MM.1S (cell line): ENCODE measurements at places on chromosomes 13 and 19.

- H3K4me1 ChIP-seq: no peaks in the 10 kb centered on the region
- DNase-seq: no peak
- no peak overlapping the region for H3K4me3 ChIP-seq
- H3K36me3 ChIP-seq: no peaks in the 10 kb centered on the region
- H3K27me3 ChIP-seq: no peaks in the 10 kb centered on the region
Measured at GRCh38 chr13:49869519-49869918, 66.6 kb downstream of the SPRYD7 start.

DNA sequence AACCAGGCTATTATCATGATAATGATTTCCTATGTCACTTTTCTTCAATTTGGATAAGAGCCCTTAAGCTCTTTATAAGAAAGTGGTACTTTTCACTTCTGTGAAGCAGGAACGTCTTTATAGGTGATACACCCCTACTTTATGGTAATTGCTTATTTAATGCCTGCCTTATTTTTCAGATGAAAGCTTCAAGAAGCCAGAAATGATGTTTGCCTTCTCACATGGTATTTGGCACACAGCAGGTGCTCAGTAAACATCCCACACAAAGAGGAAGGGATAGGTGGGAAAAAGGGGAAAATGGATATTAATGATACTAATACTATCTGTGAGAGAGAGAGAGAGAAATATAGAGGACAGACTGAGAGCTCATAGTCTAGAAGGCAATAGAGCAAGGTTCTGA, 29.0 kb upstream of the WASF3 start:
- H3K27me3 ChIP-seq: no peaks in the 10 kb centered on the region
- no peaks in the 10 kb centered on the region for H3K36me3 ChIP-seq
- H3K4me3 ChIP-seq: no peak overlapping the region
- no peak for DNase-seq

DNA sequence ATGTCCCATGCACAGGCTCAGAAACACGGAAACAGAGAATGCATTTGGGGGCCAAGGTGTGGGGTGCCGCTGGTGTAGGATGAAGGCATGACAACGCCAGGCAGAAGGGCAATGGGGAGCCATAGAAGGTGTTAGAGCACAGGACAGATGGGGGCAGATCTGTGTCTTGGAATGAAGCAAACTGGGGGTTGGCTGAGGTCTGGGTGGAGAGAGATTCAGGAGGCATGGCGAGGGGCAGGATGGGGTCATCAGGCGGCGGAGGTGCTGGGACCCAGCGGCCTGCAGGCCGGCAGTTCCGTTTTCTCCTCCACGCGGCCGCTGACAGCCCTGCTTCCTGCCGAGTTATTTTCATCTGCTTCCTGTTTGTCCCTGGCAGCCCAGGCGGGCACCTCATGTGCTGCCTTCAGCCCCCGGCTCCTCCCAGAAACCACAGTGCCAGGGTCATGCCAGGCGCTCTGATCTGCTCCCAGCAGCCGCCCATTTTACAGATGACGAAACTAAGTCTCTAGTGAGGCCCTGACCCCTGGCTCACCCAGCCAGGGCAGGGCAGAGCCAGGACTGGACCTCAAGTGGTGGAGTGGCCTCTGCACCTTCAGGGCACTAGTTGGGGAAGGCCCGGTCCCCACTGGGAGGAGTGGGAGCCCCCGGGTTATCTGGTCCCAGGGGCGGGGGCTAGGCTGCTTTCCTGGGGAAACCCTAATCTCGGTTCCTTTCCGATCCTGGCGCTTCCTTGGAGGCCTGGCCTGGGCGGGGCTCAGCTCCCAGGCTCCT, 2.2 kb downstream of the ARHGAP45 start:
- H3K4me1 ChIP-seq: peaks cover 22% of the 10 kb centered on the region
- H3K36me3 ChIP-seq: peaks cover 6% of the 10 kb centered on the region; the same call in 1 of the 2 replicates
- H3K27me3 ChIP-seq: no peaks in the 10 kb centered on the region
- peak overlapping the region; percentile 98 for H3K4me3 ChIP-seq
- peak overlapping the region; percentile 80 for H3K27ac ChIP-seq
- DNase-seq: peak; percentile 94

GRCh38 chr19:6925801-6926751, 38.7 kb downstream of the ADGRE1 start:
- no peak overlapping the region for H3K27ac ChIP-seq
- H3K4me1 ChIP-seq: no peaks in the 10 kb centered on the region
- peaks cover 63% of the 10 kb centered on the region for H3K27me3 ChIP-seq
- H3K4me3 ChIP-seq: peak overlapping the region; percentile 57
- peak; percentile 65 for DNase-seq
- H3K36me3 ChIP-seq: no peaks in the 10 kb centered on the region

GRCh38 chr13:34162544-34162933, 344.6 kb downstream of the RFC3 start:
- H3K27me3 ChIP-seq: no peaks in the 10 kb centered on the region
- no peak overlapping the region for H3K4me3 ChIP-seq
- H3K36me3 ChIP-seq: no peaks in the 10 kb centered on the region
- DNase-seq: no peak

DNA sequence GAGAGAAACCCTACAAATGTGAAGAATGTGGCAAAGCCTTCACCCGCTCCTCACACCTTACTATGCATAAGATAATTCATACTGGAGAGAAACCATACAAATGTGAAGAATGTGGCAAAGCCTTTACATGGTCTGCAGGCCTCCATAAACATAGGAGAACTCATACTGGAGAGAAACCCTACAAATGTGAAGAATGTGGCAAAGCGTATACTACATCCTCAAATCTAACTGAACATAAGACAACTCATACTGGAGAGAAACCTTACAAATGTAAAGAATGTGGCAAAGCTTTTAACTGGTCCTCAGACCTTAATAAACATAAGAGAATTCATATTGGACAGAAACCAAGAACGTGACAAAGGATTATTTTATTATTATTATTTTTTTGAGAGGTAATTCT, 30.7 kb downstream of the ZNF486 start:
- no peaks in the 10 kb centered on the region for H3K36me3 ChIP-seq
- H3K27ac ChIP-seq: no peak overlapping the region
- H3K27me3 ChIP-seq: no peaks in the 10 kb centered on the region
- H3K4me1 ChIP-seq: no peaks in the 10 kb centered on the region
- no peak for DNase-seq
- no peak overlapping the region for H3K4me3 ChIP-seq

- no peaks in the 10 kb centered on the region for H3K27me3 ChIP-seq
- no peak overlapping the region for H3K4me3 ChIP-seq
- H3K4me1 ChIP-seq: no peaks in the 10 kb centered on the region
Measured at GRCh38 chr13:77172650-77173049, 145.7 kb upstream of the FBXL3 start.

- H3K27ac ChIP-seq: no peak overlapping the region
- H3K27me3 ChIP-seq: no peaks in the 10 kb centered on the region
- DNase-seq: no peak
- H3K36me3 ChIP-seq: no peaks in the 10 kb centered on the region
- no peak overlapping the region for H3K4me3 ChIP-seq
- H3K4me1 ChIP-seq: no peaks in the 10 kb centered on the region
Measured at GRCh38 chr13:59633290-59633689, 530.4 kb downstream of the DIAPH3 start.

DNA sequence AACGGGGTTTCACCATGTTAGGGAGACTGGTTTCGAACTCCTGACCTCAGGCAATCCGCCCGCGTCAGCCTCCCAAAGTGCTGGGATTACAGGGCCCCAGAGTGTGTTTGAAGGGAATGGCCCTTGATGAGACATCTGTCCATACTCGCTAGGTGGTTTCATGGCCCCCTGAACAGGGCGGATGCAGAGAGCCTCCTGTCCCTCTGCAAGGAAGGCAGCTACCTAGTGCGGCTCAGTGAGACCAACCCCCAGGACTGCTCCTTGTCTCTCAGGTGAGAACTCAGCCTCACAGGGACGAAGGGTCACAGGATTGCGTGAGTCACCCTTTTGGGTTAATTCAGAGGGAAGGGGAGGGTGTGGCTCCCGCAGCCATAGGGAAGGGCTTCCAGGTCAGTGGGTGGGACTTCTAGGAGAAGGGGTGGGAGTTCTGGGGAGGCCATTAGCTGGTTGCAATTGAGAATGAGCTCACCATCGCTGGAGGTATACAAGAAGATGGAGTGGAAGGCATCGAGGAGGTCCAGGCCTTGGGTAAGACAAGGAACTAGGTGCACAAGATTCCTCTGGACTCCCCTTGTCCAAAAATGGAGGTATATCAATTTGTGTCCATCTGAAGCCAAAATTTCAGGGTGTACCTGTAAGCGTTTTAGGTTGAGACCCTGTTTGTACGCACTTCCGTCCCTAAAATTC, 9.2 kb downstream of the SHD start:
- H3K4me3 ChIP-seq: no peak overlapping the region
- DNase-seq: no peak
- no peaks in the 10 kb centered on the region for H3K36me3 ChIP-seq
- H3K27ac ChIP-seq: no peak overlapping the region
- peaks cover 85% of the 10 kb centered on the region for H3K27me3 ChIP-seq
- no peaks in the 10 kb centered on the region for H3K4me1 ChIP-seq

DNA sequence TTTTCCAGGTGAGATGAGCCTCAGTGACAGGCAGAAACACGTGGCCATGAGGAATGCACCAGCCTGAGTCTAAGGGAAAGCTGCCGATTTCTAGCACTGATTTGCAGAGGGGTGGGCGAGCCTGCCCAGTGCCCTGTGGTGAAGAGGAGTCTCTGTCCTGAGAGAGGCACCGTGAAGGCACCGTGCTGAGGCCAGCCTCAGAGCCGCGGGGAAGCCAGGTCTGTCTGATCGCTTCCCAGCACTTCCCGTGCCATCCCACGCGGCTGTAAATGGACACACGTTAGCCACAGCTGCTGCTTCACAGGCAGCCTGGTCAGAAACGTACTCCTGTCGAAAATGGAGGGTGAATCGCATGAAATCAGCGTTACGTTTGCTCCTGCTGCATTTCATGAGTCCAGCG, 79.8 kb downstream of the ATP11A start:
- H3K4me3 ChIP-seq: no peak overlapping the region
- no peak for DNase-seq
- H3K27me3 ChIP-seq: no peaks in the 10 kb centered on the region
- H3K27ac ChIP-seq: no peak overlapping the region

- H3K27ac ChIP-seq: peak overlapping the region; percentile 20; the same call in 1 of the 2 replicates
- no peaks in the 10 kb centered on the region for H3K36me3 ChIP-seq
- no peaks in the 10 kb centered on the region for H3K27me3 ChIP-seq
- DNase-seq: peak; percentile 66
- H3K4me1 ChIP-seq: peaks cover 6% of the 10 kb centered on the region; the same call in 1 of the 2 replicates
Measured at GRCh38 chr19:11737964-11738745, 591 bp downstream of the ZNF823 start.

DNA sequence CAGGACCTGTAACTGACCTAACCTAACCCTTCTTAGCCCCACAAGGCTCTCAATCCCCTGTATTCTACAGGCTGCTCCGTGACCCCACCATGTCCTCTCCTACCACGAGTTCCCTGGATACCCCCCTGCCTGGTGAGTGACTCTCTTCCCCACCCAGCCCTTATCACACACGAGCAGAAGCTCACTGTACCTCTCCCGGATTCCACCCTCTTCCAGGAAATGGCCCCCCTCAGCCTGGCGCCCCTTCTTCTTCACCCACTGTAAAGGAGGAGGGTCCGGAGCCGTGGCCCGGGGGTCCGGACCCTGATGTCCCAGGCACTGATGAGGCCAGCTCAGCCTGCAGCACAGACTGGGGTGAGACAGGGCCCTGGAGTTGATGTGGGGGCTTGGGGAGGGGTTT, 1.3 kb downstream of the NR1H2 start:
- no peaks in the 10 kb centered on the region for H3K4me1 ChIP-seq
- H3K27ac ChIP-seq: no peak overlapping the region
- no peaks in the 10 kb centered on the region for H3K27me3 ChIP-seq
- no peak overlapping the region for H3K4me3 ChIP-seq
- H3K36me3 ChIP-seq: peaks cover 5% of the 10 kb centered on the region; the same call in 1 of the 2 replicates
- DNase-seq: no peak

DNA sequence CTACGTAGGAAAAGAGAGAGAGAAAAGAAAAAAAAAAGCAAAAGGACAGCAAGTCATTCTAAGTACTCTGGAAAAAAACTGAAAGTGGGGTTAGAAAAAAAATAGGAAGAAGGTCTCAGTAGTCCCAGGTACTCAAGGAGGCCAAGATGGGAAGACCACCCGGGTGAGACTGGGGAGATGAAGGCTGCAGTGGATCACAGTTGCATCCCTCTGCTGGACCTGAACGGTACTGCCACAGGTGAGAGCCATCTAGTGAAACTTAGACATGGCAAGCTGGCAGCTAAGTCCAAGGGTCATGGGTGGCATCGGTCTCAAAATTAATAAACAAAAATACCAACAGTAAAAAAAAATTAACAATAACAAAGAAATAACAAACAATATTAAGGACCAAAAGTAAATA, 41.0 kb upstream of the ZNF91 start:
- no peaks in the 10 kb centered on the region for H3K27me3 ChIP-seq
- peak; percentile 11 for DNase-seq
- no peaks in the 10 kb centered on the region for H3K36me3 ChIP-seq
- no peaks in the 10 kb centered on the region for H3K4me1 ChIP-seq
- no peak overlapping the region for H3K4me3 ChIP-seq

GRCh38 chr13:63107179-63107943, 1691.7 kb upstream of the PCDH20 start:
- no peak overlapping the region for H3K27ac ChIP-seq
- no peak for DNase-seq
- no peaks in the 10 kb centered on the region for H3K36me3 ChIP-seq
- no peaks in the 10 kb centered on the region for H3K4me1 ChIP-seq
- H3K4me3 ChIP-seq: no peak overlapping the region

GRCh38 chr13:24851546-24851945, 87.6 kb downstream of the RNF17 start:
- no peak overlapping the region for H3K4me3 ChIP-seq
- no peaks in the 10 kb centered on the region for H3K36me3 ChIP-seq
- H3K4me1 ChIP-seq: 0 out of 2 replicates have a peak, but pooled peaks cover 11% of the 10 kb centered on the region
- no peak for DNase-seq

- H3K4me1 ChIP-seq: no peaks in the 10 kb centered on the region
- peaks cover 22% of the 10 kb centered on the region for H3K27me3 ChIP-seq
- no peak overlapping the region for H3K27ac ChIP-seq
- H3K4me3 ChIP-seq: no peak overlapping the region
- DNase-seq: no peak
Measured at GRCh38 chr19:29062475-29063435, 150.2 kb downstream of the UQCRFS1 start.
